ENCODE measurements at places on chromosomes 3 and 15.

DNA sequence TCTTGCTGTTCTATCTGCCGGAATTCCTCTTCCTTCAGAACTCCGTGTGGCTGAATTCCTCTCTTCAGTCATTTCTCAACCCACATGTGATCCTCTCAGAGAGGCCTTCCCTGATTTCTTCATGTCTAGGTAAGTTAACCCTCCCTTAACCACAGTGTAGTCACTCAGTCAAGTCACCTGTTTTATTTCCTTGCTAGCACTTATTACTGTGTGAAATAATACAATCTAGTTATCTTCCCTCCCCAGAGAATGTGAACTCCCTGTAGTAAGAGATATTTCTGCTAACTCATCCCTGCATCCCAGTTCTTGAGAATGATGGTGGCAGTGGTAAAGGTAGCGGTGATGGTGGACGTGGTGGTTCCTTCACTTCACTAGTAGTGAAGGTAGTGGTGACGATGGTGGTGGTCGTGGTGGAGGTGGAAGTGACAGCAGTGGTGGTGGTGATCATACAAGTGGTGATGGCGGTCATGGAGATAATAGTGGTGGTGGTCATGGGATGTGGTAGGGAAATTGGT lies 33.3 kb downstream of the COL6A5 start:
- no peak for DNase-seq

GRCh38 chr3:14929310-14930074 lies 17.9 kb upstream of the NR2C2 start:
- no peak for DNase-seq

DNA sequence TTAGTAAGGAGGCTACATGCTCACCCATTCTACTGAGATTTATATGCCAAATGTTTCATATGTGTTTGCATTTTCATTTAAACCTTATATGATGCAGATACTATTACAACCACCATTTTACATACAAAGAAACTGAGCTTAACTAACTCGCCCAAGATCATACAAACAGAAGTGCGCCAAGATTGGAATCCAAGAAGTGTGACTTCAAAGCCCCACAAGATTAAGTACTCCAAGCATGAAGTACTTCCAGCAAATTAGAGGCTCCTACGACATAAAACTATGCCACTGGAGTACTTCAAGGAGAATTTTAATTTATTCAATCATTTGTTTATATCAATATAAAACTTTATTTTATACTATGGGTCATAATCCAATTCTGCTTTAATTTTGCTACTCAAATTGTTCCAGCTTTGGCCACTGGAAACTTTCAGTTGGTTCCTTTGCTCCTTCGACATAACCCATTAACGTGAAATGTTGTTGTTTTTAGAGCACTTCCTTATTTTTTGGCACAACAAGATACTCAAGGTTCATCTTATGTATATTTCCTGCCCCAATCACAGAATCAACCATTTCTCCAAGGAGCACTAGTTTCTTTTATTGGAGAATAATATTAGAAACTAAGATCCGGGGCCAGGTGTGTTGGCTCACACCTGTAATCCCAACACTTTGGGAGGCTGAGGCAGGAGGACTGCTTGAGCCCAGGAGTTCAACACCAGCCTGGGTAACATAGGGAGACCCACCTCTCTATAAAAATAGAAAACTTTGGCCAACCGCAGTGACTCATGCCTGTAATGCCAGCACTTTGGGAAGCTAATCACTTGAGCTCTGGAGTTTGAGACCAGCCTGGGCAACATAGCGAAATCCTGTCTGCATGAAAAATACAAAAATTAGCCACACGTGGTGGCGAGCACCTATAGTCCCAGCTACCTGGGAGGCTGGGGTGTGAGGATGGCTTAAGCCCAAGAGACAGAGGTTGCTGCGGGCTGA lies 10.4 kb downstream of the INO80 start:
- no peak for DNase-seq

DNA sequence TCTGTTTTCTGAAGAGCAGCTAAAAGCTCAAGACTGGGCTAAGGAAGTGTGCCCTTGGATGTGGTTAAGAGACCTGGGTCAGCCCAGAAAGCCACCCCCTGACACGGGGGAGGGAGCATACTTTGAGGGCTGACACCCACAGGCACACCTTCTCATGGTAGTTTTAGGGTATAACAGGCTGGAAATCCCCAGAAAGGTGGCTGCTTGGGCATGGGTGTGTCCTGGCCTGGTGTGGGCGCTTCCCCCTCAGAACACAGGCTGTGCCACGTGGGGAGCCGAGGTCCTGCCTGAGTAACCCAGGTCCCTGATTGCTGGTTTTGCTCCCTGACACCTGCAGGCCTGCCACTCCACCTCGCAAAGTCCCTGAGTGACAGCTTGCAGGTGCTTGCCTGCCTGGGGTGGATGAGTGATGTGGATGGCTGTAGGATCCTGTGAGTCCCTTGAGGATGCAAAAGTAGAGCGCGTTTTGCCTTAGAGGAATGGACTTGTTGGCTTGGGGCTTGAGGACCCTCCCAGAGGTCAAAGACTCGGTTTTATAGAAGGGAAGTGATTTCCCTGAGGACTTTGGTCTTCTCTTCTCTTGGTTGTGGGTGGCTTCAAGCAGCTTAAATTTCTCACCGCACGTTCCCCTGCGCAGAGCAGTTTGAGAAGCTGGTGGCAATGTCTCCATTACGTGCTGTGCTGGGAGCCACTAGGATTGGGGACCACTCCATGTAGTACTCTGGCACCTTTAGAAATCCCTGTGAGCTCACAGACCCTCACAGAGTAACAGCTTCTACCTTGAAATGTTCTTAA lies 94.4 kb downstream of the DNASE1L3 start:
- no peak for DNase-seq

DNA sequence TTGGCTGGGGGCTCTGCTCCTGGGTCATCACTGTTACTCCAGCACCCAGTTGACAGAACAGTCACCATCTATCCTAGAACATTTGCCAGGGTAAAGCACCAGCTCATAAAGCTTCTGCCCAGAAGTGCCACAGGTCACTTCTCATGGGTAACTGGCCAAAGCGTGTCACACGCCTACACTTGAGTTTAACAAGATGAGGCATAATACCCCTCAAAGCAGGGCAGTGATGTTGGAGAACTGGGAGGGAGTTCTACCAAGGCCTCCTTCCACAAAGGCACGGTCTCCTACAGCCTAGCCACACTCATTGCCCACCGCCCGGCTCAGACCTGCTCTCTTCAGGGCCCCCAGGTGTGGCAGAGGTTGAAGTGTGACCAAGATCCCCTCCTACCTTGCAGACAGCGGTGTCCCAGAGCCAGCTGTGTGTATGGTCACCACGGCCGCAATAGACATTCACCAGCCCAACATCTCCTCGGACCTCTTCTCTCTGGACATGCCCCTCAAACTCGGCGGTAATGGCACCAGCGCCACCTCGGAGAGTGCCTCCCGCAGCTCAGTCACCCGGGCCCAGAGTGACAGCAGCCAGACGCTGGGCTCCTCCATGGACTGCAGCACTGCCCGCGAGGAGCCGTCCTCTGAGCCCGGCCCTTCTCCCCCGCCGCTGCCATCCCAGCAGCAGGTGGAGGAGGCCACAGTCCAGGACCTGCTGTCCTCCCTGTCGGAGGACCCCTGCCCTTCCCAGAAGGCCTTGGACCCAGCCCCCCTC lies 107.7 kb downstream of the ETFA start:
- DNase-seq = no peak

- DNase-seq = no peak
These were observed 15.5 kb downstream of the ANO10 start for GRCh38 chr3:43606284-43606683.

GRCh38 chr3:119652306-119653033 lies 7.9 kb downstream of the POPDC2 start:
- no peak for DNase-seq
